HFFc6 (cell line): ENCODE measurements at places on chromosomes 2 and 18. TPM values are rescaled to one million over a fixed set of nuclear protein-coding genes. Genes with fewer than 3 reads are reported as not detected.

- H3K4me3 ChIP-seq, result peak overlapping the region; percentile 96
- peaks cover 5% of the 10 kb centered on the region for H3K27me3 ChIP-seq
These were observed 358 bp downstream of the USP37 start for GRCh38 chr2:218567797-218568189.

- DNase-seq, result no peak
- H3K4me1 ChIP-seq, result peaks cover 62% of the 10 kb centered on the region
- H3K36me3 ChIP-seq, result peaks cover 87% of the 10 kb centered on the region
- no peaks in the 10 kb centered on the region for H3K27me3 ChIP-seq
- H3K4me3 ChIP-seq, result peak overlapping the region; percentile 85
These were observed 9.2 kb downstream of the IRS1 start for GRCh38 chr2:226790431-226790830.

DNA sequence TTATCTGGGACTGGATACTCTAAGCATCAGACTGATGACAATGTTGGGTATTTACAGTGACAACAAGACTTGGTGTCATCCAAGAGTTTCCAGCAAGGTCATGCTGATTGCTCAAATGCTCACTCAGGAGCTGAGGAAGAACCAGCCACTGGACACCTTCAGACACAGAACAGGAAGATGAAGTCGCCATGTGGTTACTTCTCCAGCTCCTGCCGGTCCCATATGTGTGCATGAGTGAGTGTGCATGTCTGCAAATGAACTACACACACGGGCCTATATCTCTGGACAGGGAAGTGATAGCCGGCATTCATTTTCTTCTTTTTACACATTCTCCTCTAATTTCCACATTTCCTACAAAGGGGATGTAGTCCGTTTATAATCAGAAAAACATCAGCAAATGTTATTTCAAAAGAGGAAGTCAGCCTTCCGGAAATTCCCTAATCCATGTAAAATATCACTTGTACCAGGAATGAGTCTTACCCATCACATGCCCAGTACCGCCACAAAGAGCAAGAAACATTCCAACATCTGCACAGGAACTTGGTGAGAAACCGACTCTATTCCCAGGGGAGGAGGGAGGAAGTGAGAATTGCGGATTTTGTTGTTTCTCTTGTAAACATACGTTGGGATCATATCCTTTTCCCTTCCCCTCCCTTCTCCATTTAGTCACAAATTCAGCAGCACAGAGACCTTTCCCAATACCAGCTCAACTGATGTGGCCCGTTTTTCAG lies 10.8 kb downstream of the RFX8 start:
- H3K4me1 ChIP-seq, result peaks cover 68% of the 10 kb centered on the region
- H3K27ac ChIP-seq, result peak overlapping the region; percentile 84
- no peaks in the 10 kb centered on the region; the same call in 1 of the 2 replicates for H3K27me3 ChIP-seq
- peak overlapping the region; percentile 66 for H3K4me3 ChIP-seq
- peak; percentile 61 for DNase-seq

DNA sequence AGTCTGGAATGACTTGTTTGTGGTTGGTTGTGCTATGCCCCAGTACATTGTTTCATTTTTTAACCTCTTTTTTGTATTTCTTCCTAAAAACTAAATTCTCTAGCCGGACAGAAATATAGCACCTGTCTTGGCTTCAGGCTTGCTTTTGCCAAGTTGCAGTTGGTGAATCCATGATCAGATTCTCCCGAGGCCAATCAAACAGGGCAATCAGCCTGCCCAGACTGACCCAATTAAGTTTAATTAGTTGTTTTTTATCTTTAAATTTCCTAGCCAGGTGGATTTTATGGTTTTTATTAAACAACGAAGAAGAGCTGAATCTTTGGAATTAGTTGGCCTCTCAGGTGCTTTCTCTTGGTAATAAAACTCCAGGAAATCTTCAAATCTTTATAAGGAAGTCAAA lies 162.1 kb downstream of the CPS1 start:
- no peak for DNase-seq
- no peaks in the 10 kb centered on the region for H3K4me1 ChIP-seq
- H3K27me3 ChIP-seq, result no peaks in the 10 kb centered on the region
- H3K27ac ChIP-seq, result no peak overlapping the region
- H3K4me3 ChIP-seq, result no peak overlapping the region

DNA sequence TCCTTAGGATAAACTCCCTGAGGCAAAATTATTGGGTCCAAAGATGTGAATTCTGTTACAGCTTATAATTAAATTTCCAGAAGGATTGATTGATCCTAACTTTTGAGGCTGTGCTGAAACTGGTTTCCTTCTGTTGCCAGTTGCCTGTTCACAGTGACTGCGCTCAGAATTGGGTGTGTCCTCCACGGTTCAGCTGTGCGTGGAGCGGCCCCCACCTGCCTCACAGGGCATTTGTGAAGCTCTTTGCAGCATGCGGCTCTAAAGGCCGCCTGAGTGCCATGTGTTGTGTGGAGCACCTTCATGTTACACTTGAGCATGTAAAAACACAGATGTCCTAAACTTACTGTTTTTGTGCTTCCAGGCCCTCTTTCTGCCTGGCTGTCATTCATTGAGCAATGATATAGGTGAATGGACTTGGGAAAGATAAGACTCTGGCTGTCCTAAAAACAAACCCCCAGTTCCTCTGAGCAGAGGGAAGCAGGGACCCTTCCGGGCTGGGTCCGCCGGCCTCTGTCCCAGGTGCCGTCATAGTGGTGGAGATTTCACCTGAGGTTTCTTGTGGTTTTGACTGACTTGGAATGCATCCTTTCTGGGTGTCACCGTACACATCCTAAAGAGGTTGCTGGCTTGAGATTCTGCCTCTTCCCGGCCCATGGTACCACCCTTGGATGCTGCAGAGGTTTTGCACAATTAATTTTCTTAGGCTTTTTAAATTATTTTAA lies 173.6 kb downstream of the LDLRAD4 start:
- peaks cover 5% of the 10 kb centered on the region for H3K27me3 ChIP-seq
- H3K27ac ChIP-seq, result no peak overlapping the region
- H3K36me3 ChIP-seq, result peaks cover 6% of the 10 kb centered on the region; the same call in 1 of the 2 replicates
- H3K4me3 ChIP-seq, result no peak overlapping the region
- no peak for DNase-seq
- peaks cover 7% of the 10 kb centered on the region; the same call in 1 of the 2 replicates for H3K4me1 ChIP-seq

DNA sequence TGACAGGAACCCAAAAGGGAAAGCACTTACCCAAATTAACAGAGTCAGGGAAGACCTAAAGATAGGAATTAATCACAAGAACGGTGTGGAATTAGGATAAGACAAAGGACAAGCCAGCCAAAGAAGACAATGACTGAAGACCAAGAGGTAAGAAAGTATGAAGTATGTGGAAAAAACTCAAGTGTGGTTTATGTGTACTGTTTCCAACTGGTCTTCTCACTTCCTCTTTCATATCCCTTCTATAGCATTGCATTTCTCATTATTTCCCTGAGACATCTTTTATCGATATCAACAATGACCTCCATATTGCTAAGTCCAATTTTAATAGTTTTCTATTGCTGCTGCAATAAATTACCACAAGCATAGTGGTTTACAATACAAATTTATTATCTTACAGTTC lies 313.5 kb upstream of the SLC39A10 start:
- no peaks in the 10 kb centered on the region for H3K36me3 ChIP-seq
- no peak overlapping the region for H3K27ac ChIP-seq
- H3K27me3 ChIP-seq, result no peaks in the 10 kb centered on the region
- peaks cover 20% of the 10 kb centered on the region for H3K4me1 ChIP-seq
- no peak overlapping the region for H3K4me3 ChIP-seq
- no peak for DNase-seq

DNA sequence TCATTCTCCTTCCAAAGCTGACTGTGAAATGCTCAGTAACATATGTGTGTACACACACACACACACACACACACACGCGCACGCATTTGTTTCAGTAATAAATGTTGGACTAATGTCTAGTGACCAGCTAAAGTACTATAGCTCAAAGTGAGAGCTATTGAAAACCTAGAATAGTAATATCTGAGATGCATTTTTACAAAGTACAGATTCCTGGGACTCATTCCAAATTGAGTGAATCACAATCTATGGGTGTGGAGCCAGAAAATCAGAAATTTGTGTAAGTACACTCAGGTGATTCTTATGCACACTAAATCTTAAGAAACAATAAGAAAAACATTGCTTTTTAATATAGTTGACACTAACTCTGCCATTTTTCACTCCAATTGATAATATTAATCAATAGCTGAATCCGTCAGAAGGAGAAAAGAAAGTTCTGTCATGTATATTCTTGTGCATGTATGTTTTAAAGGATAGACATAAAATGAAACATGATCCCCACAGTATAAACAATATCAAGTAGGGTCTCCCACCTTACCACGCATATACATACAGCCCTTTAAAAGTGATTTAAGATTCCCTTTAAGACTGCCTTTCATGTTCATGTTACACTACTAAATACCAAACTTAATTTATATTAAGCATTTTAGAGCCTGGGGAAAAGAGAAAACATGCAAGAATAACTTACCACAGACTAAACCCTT lies 123.5 kb downstream of the ATAD2B start:
- H3K4me1 ChIP-seq, result peaks cover 34% of the 10 kb centered on the region
- H3K36me3 ChIP-seq, result no peaks in the 10 kb centered on the region; the same call in 1 of the 2 replicates
- peak overlapping the region; percentile 49 for H3K27ac ChIP-seq
- H3K4me3 ChIP-seq, result 0 out of 2 replicates have a peak overlapping the region, but pooled peaks have one; percentile 27
- no peaks in the 10 kb centered on the region; the same call in 1 of the 2 replicates for H3K27me3 ChIP-seq
- DNase-seq, result peak; percentile 63

DNA sequence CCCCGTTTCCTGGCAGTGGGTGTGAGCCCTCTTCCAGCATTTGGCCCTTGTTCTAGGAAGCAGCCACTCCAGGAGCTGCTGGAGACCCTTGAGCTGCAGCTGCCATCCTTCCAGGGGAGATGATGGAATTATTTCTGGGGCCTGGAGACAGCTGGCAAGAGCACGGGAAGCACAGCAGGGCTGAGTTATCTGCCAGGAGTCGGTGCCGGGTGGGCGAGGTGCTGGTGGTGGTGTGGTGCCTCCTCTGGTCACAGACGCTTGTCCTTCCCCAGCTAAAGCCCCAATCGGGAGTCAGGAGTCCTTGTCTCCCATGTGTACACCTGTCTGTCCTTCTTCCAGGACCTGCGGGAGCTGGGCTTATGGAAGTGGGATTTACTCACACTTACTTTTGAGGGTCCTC lies 36.0 kb downstream of the DPYSL5 start:
- DNase-seq, result no peak
- H3K4me1 ChIP-seq, result no peaks in the 10 kb centered on the region
- peaks cover 54% of the 10 kb centered on the region for H3K27me3 ChIP-seq
- no peak overlapping the region for H3K27ac ChIP-seq
- no peak overlapping the region for H3K4me3 ChIP-seq

Gene DOK1
- total RNA-seq, result 21.4 and 38.4 TPM in 2 replicates
